ENCODE measurements at places on chromosomes 16 and 17.

DNA sequence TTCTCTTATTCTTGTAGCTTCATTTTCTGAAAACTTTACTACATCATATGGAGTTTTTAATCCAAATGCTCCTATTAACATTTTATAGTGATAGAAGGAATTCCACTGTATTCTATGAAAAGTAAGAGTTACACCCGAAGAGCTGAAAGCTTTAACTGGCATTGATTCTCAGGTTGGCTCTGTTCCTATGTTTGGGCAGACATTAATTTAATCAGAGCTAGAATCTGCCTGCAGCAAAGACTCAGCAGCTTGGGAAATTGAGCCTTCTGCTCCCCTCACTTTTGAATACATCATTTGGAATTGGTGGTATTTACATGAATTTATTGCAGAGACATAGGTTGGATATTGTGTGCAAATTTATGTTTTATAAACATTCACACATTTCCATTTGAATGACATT, 1494.7 kb downstream of the CDH8 start:
- no peaks in the 10 kb centered on the region for H3K4me1 ChIP-seq
- H3K4me3 ChIP-seq: no peak overlapping the region
- no peaks in the 10 kb centered on the region for H3K27me3 ChIP-seq
- DNase-seq: no peak
- H3K36me3 ChIP-seq: peaks cover 5% of the 10 kb centered on the region
- H3K27ac ChIP-seq: no peak overlapping the region

DNA sequence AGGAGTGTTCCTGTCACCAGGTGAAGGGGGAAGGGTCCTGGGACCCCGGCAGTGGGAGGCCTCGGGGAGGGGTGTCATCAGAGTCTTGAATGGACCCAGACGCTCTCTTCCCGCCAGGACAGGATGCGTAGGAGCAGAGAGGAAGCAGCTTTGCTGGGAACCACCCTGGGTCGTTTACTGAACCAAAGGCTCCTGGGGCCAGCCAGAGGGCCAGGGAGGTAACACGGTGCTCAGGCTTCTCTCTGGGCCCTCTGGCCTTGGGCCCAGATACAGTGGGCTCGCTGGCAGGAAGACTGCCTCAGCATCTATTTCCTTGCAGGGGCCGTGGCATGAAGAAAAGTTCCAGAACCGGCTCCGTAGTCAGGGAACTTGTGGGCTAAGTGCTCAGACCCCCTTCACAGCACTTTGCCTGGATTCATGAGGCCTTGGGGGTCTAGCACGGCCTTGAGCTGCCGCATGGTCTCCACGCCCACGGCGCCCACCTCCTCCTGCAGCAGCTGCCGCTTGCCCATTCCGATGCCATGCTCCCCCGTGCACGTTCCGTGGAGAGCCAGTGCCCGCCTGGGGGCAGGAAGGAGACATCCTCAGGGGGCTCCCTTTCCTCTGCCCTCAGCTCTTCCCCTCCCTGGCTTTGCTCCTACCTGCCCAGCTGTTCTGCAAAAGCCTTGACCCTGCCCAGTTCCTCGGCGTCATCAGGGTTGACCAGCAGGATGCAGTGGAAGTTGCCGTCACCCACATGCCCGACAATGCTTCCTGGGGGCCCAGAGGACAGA, 4.4 kb downstream of the LDHD start:
- H3K4me1 ChIP-seq: peaks cover 53% of the 10 kb centered on the region
- peaks cover 10% of the 10 kb centered on the region for H3K27me3 ChIP-seq
- H3K27ac ChIP-seq: peak overlapping the region; percentile 81
- DNase-seq: no peak
- H3K4me3 ChIP-seq: peak overlapping the region; percentile 80
- H3K36me3 ChIP-seq: peaks cover 3% of the 10 kb centered on the region

GRCh38 chr16:77785373-77785764, 3.0 kb upstream of the VAT1L start:
- no peak overlapping the region for H3K4me3 ChIP-seq
- no peak overlapping the region for H3K27ac ChIP-seq
- peaks cover 6% of the 10 kb centered on the region for H3K4me1 ChIP-seq
- no peak for DNase-seq
- peaks cover 44% of the 10 kb centered on the region for H3K27me3 ChIP-seq
- H3K36me3 ChIP-seq: no peaks in the 10 kb centered on the region

DNA sequence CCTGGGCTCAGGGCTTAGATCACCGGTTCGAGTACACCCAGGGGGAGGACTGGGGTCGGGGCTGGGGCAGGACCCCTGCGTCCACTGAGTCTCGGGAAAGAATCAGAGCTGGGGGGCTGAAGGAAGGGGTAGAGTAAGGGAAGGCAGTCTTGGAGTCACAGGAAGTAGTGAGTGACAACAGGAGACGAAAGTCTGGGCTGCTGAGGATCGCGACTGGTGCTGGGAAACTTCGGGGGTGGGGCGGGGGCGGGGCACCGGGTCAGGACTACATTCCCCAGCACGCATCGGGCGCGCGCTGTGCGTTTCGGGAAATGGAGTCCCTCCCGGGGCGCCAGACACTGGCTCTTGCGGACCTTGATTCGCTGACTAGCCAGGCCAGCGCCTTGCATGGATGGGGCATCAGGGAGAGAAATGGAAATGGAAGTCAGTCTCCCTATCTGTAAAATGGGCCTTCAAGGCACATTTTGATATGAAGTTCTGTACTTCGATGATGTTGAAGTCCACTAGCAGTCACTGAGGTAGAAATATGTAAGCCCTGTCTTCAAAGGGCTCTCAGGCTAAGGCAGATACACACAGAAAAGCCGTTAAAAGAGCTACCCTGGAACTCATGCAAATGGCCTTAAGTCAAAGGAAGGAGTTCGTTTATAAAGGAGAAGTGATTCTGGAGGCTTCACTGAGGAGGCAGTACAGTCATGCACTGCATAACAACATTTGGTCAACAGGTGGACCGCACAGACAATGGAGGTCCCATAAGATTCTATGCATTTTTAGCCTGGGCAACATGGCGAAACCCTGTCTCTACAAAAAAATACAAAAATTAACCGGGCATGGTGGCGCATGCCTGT, 697 bp downstream of the CTF1 start:
- H3K4me3 ChIP-seq: peak overlapping the region; percentile 75
- peaks cover 1% of the 10 kb centered on the region for H3K36me3 ChIP-seq
- peak; percentile 88 for DNase-seq
- peaks cover 55% of the 10 kb centered on the region for H3K4me1 ChIP-seq
- H3K27me3 ChIP-seq: no peaks in the 10 kb centered on the region

DNA sequence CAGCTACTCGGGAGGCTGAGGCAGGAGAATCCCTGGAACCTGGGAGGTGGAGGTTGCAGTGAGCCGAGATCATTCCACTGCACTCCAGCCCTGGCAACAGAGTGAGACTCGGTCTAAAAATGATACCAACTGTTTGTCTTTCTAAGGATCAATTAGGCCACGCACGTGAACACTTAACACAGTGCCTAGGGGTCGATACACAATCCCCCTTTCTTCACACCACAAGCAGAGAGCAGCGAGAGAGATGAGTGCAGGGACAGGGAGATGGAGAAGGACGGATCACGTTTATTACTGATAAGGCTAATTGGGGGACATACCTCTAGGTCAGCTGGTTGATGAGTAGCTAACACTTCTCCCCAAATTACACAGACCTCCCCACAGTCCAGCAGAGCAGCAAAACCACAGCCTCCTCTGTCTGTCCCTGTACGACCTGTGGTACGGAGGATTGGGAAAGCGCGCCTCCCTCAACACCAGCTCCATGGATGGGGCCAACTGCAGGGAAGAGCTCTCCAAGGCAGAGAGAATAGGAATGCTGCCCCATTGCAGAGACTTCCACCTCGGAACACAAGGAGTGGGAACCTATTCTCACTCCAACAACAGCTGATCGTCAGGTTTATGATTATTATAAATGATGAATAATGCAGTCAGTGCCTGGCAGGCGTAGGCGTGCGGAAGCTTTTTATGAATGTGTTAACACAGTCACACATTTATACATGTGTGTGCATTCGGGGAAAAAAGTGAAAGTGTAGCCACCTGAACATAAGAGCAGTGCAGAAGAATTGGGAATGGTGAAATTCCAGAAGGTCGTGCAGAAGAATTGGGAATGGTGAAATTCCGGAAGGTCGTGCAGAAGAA, 155.1 kb downstream of the C16orf95 start:
- no peak for DNase-seq
- no peak overlapping the region for H3K4me3 ChIP-seq
- peaks cover 2% of the 10 kb centered on the region for H3K36me3 ChIP-seq
- H3K4me1 ChIP-seq: peaks cover 21% of the 10 kb centered on the region
- H3K27me3 ChIP-seq: peaks cover 7% of the 10 kb centered on the region

GRCh38 chr16:330741-331140, 21.8 kb downstream of the AXIN1 start:
- no peaks in the 10 kb centered on the region for H3K27me3 ChIP-seq
- no peak overlapping the region for H3K4me3 ChIP-seq
- no peaks in the 10 kb centered on the region for H3K36me3 ChIP-seq
- peaks cover 58% of the 10 kb centered on the region for H3K4me1 ChIP-seq

GRCh38 chr16:88769617-88770460, 15.2 kb downstream of the PIEZO1 start:
- no peak overlapping the region for H3K27ac ChIP-seq
- no peaks in the 10 kb centered on the region for H3K27me3 ChIP-seq
- H3K4me3 ChIP-seq: no peak overlapping the region
- H3K4me1 ChIP-seq: peaks cover 35% of the 10 kb centered on the region

DNA sequence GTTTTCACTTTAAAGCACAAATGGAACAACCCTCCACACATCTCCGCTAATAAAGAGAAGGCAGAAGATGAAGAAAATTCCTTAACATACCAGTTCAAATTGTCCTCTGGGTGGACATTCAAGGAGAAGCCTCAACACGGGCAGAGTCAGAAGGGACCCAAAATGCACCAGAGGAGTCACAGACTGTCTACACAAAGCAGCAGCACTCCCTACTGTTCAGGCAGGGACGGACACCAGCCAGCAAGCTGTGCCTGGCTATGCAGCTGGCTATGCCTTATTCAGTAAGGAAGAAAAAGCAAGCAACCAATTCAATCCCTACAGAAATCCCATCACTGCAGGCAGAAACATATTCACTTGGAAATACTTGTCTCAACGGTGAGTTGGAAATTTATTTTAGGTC, 8.1 kb downstream of the DNAJC7 start:
- H3K36me3 ChIP-seq: peaks cover 5% of the 10 kb centered on the region

GRCh38 chr16:73434621-73435020, 386.7 kb upstream of the ZFHX3 start:
- H3K27me3 ChIP-seq: no peaks in the 10 kb centered on the region
- no peak for DNase-seq
- H3K27ac ChIP-seq: no peak overlapping the region
- no peaks in the 10 kb centered on the region for H3K36me3 ChIP-seq

- no peaks in the 10 kb centered on the region for H3K36me3 ChIP-seq
- H3K4me3 ChIP-seq: no peak overlapping the region
- peaks cover 19% of the 10 kb centered on the region for H3K27me3 ChIP-seq
- H3K27ac ChIP-seq: no peak overlapping the region
- H3K4me1 ChIP-seq: no peaks in the 10 kb centered on the region
Observed at GRCh38 chr17:79306424-79307318, 232.0 kb downstream of the ENGASE start.

- H3K4me3 ChIP-seq: no peak overlapping the region
- H3K36me3 ChIP-seq: no peaks in the 10 kb centered on the region
- no peaks in the 10 kb centered on the region for H3K27me3 ChIP-seq
Observed at GRCh38 chr17:55093353-55093752, 124.8 kb downstream of the STXBP4 start.

- DNase-seq: no peak
- peaks cover 8% of the 10 kb centered on the region for H3K27me3 ChIP-seq
- no peak overlapping the region for H3K27ac ChIP-seq
- H3K36me3 ChIP-seq: peaks cover 3% of the 10 kb centered on the region
- no peak overlapping the region for H3K4me3 ChIP-seq
Observed at GRCh38 chr17:15973016-15973415, 26.5 kb downstream of the ZSWIM7 start.

GRCh38 chr17:48169926-48170325, 62.4 kb downstream of the SNX11 start:
- H3K27me3 ChIP-seq: no peaks in the 10 kb centered on the region
- peaks cover 15% of the 10 kb centered on the region for H3K4me1 ChIP-seq
- H3K4me3 ChIP-seq: no peak overlapping the region

DNA sequence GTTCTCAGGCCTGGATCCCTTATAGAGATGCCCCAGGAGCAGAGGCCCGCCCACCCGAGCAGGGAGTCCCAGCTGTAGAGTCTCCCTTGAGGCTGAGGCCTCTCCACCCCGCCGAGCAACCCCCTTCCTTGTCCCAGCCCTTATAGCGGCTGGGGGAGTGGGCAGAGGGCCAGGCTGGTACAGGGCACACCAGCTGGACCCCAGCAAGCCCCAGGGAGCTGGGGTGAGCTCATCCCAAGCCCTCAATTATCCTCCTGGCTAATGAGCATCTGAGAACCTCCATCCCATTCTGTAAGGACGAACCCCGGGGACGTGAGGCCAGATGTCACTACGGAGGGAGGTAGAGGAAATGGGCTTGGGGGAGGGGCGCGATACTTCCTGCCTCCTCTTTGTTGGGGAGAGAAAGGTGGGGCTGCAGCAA, 3.2 kb upstream of the SNN start:
- no peaks in the 10 kb centered on the region for H3K36me3 ChIP-seq
- peak overlapping the region; percentile 65 for H3K27ac ChIP-seq
- H3K4me3 ChIP-seq: peak overlapping the region; percentile 84
- peaks cover 44% of the 10 kb centered on the region for H3K4me1 ChIP-seq
- peak; percentile 52 for DNase-seq
- H3K27me3 ChIP-seq: no peaks in the 10 kb centered on the region

- H3K36me3 ChIP-seq: no peaks in the 10 kb centered on the region
- H3K4me3 ChIP-seq: peak overlapping the region; percentile 84
- H3K4me1 ChIP-seq: peaks cover 16% of the 10 kb centered on the region
- H3K27me3 ChIP-seq: peaks cover 36% of the 10 kb centered on the region
- DNase-seq: no peak
- no peak overlapping the region for H3K27ac ChIP-seq
Observed at GRCh38 chr17:21512307-21513011, 136.3 kb downstream of the KCNJ12 start.

- H3K4me1 ChIP-seq: peaks cover 61% of the 10 kb centered on the region
- H3K27me3 ChIP-seq: no peaks in the 10 kb centered on the region
- DNase-seq: no peak
- peak overlapping the region; percentile 88 for H3K4me3 ChIP-seq
- H3K27ac ChIP-seq: peak overlapping the region; percentile 89
Observed at GRCh38 chr17:8160741-8161221, 2.0 kb downstream of the VAMP2 start.

DNA sequence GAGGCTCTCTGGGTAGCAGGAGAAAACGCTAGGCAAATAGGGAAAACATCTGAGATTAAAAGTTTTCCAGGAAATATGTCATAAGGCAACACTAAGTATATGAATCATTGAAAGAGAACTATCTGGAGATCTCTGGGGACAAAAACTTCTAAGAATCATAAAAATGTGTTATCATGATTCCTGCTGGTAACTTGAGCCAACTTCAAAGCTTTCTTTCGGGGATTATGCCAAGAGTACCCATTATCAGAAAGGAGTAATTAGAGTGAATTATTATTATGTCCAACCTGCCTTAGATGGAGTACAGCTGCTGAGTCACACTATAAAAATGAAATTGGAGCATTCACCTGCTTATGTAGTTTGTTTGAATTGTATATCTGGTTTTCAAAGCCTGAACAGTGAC, 488.5 kb upstream of the SOX9 start:
- H3K36me3 ChIP-seq: no peaks in the 10 kb centered on the region
- no peaks in the 10 kb centered on the region for H3K27me3 ChIP-seq
- no peak overlapping the region for H3K27ac ChIP-seq
